ENCODE measurements at places on chromosomes 13 and 19.

DNA sequence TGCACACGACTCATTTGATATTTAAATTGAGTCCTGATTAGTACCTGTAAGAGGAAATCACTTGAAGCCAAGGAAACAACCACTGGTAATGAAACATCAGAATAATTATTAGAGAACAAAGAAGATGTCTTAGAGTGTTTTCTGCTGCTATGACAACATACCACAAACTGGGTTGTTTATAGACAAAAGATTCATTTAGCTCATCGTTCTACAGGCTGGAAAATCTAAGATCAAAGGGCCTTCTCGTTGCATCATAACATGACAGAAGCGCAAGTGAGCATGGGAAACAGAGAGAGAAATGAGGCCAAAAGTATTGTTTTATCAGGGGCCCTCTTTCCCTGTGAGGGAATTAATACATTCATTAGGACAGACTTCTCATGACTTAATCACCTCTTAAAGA is 1024.0 kb upstream of the PCDH9 start:
- peak; percentile 53 for DNase-seq

DNA sequence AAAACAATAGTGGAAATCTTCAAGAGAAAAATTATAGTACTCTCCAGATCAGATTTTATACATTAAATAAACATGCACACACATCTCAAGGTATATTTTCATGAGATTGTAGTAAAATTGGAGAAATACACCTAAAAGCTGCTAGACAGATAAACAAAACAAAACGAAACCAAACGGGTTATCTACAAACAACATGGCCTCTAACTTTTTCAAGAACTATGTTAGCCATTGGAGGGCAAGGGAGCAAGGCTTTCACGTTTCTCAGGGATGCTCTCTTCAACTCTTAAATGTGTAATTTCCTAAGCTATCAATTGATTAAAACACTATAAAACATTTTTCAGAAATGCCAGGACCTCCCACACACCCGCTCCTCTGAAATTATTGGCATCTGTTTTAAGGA is 1262.4 kb upstream of the PCDH20 start:
- no peak for DNase-seq

DNA sequence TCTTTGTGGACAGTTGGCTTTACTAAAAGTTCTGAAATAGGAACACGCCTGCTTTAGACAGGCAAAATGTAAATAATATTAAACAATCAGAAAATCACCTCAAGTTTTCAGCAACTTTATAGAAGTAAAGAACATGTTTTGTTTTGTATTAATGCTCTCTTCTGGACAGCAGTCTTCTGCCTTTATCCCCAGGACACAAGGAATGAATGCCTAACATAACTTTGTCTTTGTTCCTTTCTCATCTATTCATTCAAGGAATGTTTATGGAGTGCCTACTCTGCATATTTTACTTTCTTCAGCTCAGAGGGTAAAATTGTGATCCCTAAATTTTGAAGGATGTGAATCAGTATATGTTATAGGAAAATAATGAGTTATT is 325.4 kb downstream of the FOXO1 start:
- peak; percentile 58 for DNase-seq

DNA sequence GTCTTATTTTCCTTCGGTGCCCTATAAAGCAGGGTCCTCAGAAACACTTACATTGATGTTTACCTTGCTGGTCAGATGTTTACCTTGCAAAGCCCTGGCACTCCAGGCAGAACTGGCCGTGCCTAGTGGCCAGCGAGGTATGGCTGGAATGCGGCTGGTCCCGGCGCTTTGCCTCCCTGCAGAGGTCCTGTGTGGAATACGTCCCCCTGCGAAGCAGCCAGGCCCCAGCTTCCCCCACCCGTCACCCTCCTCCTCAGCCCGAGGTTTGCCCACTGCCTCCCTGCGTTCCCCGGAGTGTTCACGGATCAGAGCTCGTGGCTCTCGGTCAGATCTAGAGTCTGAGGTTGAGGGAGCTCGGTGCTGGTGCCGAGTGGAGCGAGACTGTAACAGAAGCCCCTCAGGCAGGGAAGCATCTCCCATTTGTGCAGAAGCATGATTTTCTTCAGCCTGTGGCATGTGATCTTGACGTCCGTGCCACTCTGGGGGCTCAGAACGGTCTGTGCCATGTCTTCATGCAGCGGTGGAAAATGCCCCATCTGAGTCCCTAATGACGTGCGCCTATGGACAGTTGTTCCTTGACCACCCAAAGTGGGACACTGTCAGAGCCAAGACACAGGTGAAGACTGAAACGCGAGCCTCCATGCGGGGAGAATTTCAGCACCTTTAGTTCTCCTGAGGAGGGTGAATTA is 54.8 kb upstream of the SOX1 start:
- no peak for DNase-seq

GRCh38 chr19:29946645-29947044 is 4.6 kb downstream of the URI1 start:
- no peak for DNase-seq

DNA sequence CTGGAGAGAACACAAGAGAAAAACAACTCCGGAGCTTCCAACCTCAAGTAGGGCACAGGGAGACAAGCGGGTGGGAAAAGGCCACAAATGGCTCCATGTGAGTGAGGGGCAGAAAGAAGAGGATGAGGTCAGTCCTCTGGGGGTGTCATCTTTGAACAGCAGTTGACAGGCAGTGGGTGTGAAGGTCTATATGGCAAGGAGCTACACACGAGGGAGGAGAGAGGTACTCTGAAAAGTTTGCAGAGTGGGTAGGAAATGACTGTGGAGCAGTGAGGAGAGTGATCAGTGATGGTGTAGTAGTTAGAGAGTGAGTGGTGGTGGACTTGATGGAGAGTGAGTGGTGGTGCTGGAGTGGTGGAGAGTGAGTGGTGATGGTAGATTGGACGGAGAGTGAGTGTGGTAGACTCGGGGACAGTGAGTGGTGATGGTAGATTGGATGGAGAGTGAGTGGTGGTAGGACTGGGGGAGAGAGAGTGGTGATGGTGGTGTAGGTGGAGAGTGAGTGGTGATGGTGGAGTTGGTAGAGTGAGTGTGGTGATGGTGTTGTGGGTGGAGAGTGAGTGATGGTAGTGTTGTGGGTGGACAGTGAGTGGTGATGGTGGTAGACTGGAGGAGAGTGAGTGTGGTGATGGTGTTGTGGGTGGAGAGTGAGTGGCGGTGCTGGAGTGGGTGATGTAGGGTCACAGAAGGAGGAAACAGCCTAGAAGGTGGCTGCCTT is 4.0 kb downstream of the TFDP1 start:
- DNase-seq: no peak

GRCh38 chr13:110225609-110226574 is 81.1 kb downstream of the COL4A1 start:
- DNase-seq: no peak

DNA sequence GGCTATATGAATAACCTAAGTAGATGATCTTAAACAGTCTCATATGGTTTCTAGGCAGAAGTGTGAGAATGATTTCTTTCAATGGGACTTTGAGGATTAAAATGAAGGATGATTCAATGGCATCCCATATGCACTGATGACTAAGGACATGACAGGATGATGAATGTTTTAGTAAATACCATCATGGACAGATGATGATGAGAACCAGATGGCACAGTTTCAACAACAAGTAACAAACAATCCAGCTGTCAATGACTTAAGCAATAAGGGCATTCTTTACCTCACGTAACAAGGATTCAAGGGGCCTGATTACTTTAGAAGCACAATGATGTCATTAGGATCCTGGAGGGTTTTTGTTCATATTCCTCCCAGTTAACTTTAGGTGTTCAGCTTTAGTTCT is 2678.4 kb downstream of the PCDH9 start:
- DNase-seq: no peak
